ENCODE measurements at places on chromosomes 16 and 17.
A peak's percentile ranks its signal among the peaks of the same experiment; 100 is the strongest.

DNA sequence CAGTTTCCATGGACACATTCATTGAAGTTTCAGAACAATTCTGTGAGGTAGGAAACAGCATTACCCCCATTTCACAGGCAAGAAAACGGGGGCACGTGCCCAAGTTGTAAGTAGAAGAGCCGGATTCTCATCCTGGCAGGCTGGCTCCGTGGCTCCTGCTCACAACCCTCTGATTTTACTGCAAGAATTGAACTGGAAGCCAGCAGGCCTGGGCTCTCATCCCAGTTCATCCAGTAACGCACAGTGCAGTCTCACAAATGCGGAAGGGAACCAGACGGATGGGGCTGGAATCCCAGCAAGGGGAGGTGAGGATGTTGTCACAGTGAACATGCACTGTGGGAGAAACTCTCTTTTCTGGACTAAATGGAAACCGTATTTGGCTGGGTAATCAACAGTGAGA lies 40.7 kb upstream of the DOC2B start:
- DNase-seq = no peak

DNA sequence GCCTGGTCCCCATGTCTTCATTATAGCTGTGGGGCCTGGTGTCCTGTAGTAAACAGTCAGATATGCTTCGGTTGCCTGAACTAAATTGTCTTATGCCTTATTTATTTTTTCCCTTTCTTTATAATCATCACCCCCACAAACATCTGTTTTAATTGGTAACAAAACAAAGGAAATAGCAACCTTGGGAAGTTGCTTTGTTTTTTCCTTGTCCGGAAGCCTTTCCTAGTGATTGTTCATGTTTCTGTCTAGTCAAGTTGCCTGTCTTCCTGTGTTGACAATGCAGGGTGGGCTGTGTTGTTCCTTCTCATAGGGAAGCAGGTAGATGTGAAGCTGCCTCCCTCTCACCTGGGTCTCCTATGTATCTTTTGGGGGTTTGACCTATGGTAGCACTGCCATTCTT lies 16.7 kb downstream of the PGS1 start:
- DNase-seq = no peak

- DNase-seq = no peak
Measured at GRCh38 chr16:81774348-81774747, 4.7 kb upstream of the PLCG2 start.

DNA sequence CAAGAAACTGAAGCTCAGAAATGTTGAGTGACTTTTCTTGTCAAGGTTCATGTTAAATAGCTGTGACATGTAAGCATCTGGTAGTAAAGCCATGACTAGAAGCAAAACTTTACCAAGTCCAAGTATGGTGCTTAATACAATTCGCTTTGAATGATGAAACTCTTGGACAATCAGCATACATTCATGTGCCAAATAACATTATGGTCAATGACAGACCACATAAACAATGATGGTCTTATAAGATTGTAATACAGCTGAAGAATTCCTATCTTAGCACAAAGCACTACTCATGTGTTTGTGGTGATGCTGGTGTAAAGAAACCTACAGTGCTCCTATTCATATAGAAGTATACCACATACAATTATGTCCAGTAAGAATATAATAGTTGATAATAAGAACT lies 97.1 kb upstream of the RPRML start:
- DNase-seq = peak; percentile 28

DNA sequence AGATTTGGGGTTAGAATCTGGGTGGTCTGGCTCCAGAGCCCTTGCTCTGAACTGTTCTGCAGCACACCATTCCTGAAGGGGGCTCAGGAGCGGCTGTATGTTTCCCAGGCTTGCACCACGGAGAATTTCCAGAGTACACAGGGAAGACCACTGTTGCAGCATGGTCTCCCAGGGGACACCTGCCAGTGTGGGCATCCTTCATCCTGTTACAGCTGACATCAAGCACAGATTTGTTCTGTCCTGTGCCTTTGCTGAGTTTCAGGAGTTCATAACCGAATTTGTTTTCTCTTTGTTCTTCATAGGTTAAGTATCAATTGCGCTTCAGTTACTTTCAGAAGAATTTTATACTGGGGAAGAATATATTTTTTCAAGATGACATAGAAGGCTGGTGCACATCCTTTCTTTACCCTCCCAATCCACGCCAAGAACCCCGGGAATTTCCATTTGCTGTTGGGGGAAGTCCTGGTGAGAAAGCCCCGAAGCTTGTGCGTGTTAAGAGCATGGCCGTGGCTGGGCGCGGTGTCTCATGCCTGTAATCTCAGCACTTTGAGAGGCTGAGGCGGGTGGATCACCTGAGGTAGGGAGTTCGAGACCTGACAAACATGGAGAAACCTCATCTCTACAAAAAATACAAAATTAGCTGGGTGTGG lies 26.3 kb upstream of the ABCA3 start:
- no peak for DNase-seq

DNA sequence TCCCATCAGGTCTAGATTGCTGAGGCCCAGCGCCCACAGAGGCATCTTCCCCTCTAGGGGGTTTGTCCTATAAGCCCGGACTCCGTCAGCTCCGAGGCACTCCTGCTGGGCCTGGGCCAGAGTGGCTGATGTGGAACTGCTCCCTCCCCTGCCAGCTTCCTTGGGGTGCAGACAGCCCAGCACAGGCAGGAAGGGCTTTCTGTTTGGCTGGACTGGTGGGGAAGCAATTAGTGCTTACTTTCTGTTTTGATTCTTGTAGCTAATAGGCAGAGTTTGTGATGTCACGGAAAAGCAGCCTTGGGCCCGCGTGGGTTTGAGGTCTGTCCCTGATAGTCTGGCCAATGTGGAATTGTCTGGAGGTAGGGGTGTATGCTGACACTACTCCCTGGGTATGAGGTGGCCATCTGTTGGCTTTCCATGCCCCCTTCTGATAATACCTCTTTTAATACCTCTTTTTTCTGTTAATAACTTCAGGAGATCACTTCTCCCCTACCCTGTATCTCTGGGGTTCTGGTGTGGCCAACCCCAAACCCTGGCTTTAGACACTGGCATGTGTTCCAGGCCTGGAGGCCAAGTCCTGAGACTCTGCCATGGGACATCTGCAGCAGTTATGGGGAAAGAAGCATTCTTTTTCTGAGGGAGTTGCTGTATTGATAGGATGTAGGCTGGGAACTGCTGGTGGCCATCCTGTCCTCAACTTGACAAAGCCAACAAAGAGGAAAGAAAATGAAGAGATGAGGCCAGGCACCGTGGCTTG lies 190.9 kb downstream of the RAB11FIP4 start:
- peak; percentile 68 for DNase-seq

GRCh38 chr16:46974352-46974751 lies 878 bp upstream of the DNAJA2 start:
- no peak for DNase-seq

DNA sequence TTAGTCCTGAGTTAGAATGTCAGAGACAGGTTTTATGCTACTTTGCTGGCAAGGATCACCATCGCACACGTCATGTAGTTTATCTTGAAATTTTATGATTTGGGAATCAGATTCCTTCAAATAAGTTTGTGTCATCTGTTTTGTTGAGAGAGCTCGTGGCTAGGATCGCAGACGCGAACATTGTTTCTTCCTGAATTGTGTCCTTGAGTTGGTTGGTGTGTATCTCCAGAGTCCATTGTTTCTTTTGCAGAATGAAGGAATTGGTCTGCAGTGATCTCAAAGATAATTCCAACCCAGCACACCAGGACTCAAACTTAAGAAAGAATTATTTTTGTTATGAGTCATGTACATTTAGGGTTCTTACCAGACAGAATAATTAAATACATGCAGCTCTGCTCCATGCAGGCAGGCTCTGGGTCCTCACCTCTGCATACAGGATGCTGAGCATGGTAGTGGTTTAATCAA lies 51.6 kb downstream of the PRKCA start:
- DNase-seq = peak; percentile 80

DNA sequence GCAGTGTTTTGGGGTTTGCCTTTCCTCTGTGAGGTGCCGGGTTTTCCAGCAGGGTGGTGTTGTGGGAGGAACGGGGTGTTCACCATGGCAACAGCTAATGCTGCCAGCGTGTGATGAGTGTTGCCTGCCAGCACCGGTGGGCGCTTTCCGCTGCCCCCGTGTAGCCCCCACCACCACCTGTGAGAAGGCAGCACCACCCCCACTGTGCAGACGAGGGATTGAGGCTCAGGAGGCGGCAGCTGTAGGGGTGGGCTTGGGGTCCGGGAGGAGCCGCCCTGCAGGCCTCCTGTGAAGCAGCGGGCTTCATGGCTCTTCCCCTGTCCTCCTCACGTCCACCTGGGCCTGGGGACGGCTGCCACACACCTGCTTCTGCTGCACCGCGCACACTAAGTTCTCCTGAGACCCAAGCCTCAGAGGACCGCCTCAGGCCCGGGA lies 5.2 kb downstream of the RAB40C start:
- no peak for DNase-seq

- no peak for DNase-seq
Measured at GRCh38 chr17:51180486-51180885, 14.3 kb downstream of the NME2 start.

GRCh38 chr17:4236456-4236855 lies 27.3 kb downstream of the ANKFY1 start:
- no peak for DNase-seq

DNA sequence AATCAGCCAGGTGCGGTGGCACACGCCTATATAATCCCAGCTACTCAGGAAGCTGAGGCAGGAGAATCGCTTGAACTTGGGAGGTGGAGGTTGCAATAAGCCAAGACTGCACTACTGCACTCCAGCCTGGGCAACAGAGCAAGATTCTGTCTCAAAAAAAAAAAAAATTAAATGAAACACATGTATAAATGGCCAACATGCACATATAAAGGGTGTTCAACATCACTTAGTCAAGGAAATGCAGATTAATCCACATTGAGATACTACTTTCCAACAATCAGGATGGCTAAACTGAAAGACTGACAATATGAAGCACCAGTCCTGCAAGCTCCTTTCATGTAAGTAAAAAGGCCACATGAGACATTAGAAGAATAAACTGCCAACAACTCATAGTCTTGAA lies 20.5 kb downstream of the USP32 start:
- no peak for DNase-seq

DNA sequence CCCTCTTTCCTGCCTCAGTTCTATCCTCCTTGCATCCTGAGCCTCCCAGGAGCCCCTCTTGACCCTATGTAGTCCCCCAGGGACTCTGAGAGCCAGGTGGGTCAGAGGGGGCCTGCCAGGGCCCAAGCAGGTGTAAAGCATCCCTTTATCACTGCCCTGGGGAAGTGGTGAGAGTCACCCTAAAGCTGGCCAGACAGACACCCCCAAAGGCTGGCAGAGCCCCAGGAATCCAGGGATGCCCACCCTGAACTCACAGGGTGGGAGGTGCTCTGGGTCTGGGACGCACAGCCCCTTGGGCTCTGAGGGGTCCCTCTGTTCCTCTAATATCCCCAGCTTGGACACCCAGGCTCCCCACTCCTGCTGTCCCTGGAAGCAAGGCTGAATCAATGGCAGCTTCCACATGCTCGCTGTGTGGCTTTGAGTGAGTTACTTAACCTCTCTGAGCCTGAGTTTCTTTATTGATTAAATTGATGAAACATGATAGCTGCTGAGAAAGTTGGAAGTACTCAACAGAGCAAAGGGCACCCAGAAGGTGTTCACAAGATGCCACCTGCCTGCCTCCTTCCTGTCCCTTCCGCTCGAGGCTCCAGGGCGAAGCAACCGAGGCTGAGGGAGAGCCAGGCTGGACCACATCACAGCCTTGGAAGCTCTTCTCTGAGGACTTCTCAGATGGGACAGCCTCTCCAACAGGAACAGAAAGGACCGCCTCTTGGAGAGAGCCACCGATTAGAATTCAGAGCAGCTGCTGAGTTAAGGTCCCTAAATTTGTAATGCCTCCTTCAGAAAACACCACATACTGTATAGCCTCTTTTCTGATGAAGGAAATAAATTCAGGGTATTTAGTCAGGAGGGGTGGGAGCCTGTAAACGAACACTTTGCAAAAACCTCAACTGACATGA lies 67.1 kb upstream of the DOC2B start:
- no peak for DNase-seq

All from astrocyte of the spinal cord (primary cell).